ENCODE measurements at places on chromosomes 4 and X.

GRCh38 chrX:13253223-13253622, 66.6 kb downstream of the ATXN3L start:
- DNase-seq, result no peak

- DNase-seq, result no peak
Measured at GRCh38 chrX:4450177-4450576, 736.7 kb upstream of the PRKX start.

DNA sequence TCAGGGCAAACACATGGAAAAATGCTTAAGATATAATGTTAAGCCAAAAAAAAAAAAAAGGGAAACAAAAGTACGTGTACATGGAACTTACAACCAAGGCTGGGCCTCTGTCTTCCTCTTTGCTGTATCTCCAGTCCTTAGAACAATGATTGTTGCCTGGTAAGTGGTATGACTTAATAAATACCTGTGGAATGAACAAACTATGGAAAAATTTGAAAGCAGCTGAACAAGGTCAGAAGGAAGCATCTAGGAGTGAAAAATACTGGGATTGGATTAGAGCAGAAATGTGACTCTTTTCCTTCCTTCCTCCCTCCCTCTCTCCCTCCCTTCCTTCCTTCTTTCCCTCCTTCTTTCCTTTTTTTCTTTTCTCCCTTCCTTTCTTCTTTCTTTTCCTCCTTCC, 54.2 kb upstream of the SMIM10 start:
- no peak for DNase-seq

- peak; percentile 13 for DNase-seq
Measured at GRCh38 chrX:71366674-71367256, 608 bp downstream of the TAF1 start.

- DNase-seq, result no peak
Measured at GRCh38 chrX:39758791-39759525, 338.8 kb downstream of the BCOR start.

- DNase-seq, result no peak
Measured at GRCh38 chrX:19775830-19776485, 111.4 kb downstream of the SH3KBP1 start.

GRCh38 chrX:54357414-54358377, at the start of gene WNK3:
TSS of gene WNK3 (minus strand) at chrX:54358046.
- DNase-seq, result peak; percentile 3

DNA sequence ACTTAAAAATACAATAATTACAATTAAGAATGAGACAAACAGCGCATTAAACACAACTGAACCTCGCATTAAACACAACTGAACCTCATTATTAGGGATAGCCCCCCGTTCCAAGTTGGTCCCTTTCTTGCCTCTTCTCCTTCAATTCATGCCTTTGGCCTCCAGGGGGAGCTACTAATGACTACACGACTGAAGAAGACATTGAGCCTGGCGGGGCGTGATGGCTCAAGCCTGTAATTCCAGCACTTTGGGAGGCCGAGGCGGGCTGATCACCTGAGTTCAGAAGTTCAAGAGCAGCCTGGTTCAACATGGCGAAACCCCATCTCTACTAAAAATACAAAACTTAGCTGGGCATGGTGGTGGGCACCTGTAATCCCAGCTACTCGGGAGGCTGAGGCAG, 56.4 kb upstream of the NWD2 start:
- DNase-seq, result no peak

- DNase-seq, result no peak
Measured at GRCh38 chrX:41317477-41318208, 16.3 kb upstream of the DDX3X start.

GRCh38 chrX:134647477-134647877, 10.8 kb downstream of the PLAC1 start:
- DNase-seq, result no peak

DNA sequence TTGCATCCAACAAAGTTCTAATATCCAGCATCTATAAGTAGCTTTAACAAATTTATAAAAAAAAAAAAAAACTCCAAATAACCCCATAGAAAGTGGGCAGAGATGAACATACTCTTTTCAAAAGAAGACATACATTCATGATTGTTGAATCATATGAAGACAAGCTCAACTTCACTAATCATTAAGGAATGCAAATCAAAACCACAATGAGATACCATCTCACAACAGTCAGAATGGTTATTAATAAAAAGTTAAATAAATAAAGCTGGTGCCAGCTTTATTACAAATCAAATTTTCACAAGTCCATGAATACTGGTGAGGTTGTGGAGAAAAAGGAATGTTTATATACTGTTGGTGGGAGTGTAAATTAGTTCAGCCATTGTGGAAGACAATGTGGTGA, 592.0 kb downstream of the IQCM start:
- DNase-seq, result no peak

GRCh38 chr4:51909236-51909703, 66.3 kb downstream of the DCUN1D4 start:
- no peak for DNase-seq

GRCh38 chr4:61395754-61396153, 195.6 kb downstream of the ADGRL3 start:
- no peak for DNase-seq

GRCh38 chr4:4549534-4549933, 7.7 kb upstream of the STX18 start:
- no peak for DNase-seq

DNA sequence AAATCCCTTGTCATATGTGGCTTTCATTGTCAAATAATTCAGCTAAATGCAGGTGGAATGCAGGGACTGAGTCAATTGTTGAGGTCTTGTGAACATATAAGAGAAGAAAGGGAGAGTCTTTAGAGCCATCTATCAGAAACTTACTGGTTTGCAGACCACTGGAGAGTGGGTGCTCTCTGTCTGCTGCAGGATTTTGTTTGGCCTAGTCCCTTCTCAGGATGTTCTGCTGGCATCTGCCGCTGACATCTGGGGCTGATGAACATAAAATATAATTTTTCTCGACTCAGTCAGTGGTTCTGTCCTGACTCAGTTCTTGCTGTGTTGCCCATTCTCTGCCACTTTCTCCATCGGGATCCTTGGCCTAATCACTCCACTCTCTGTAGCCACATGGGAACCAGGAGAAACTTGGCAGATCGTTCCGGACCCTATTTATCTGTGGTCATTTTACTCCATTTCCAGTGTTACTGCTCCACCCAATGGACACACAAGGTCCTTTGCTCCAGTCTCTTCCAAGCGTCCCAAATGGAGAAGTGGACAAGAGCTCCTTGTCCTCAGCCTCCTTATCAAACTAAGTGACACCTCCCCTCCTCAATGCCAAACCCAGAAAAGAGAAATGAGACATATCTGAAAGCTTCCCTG, 436.2 kb downstream of the FAT4 start:
- DNase-seq, result no peak

- DNase-seq, result no peak
Measured at GRCh38 chrX:105610411-105610810, 211.9 kb upstream of the NRK start.

- DNase-seq, result no peak
Measured at GRCh38 chr4:152938237-152938947, 2.3 kb downstream of the FHDC1 start.

DNA sequence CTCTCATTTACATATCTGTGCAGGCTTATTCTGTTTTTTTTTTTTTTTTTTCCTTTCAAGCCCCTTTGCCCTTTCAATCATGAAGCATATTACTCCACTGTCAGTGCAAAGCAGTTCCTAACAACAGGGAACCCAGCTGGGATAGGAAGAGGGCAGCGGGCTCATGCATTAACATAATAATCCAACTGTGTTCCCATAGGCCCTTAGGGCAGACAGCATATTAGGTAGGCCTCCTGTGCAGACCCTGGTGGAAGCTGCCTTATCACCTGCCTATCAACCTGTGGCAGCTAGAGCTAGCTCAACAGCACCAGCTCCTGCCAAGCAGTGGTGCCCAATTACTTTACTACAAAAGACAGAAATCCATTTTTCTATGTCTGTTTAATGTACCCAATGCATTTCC, 49.3 kb downstream of the SLC10A7 start:
- DNase-seq, result no peak

DNA sequence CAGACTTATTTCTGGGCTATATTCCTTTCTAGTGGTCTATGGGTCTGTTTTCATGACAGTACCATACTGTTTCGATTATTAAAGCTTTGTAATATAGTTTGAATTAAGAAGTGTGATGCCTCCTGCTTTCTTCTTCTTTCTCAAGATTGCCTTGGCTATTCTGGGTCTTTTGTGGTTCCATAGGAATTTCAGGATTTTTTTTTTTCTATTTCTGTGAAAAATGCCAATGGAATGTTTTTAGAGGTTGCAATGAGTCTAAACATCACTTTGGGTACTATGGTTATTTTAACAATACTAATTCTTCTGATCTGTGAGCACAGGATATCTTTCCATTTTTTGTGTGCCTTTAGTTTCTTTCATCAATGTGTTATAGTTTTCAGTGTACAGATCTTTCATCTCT, 204.3 kb upstream of the HCCS start:
- no peak for DNase-seq

- DNase-seq, result no peak
Measured at GRCh38 chr4:101102114-101102742, 245.1 kb downstream of the PPP3CA start.

- no peak for DNase-seq
Measured at GRCh38 chr4:90570615-90571014, 443.4 kb downstream of the CCSER1 start.

- no peak for DNase-seq
Measured at GRCh38 chr4:8220661-8221450, 21.8 kb downstream of the SH3TC1 start.

GRCh38 chrX:77014377-77015372, 432.5 kb upstream of the FGF16 start:
- DNase-seq, result no peak
